ENCODE measurements at places on chromosomes 6 and 20.
A peak's percentile ranks its signal among the peaks of the same experiment; 100 is the strongest.

DNA sequence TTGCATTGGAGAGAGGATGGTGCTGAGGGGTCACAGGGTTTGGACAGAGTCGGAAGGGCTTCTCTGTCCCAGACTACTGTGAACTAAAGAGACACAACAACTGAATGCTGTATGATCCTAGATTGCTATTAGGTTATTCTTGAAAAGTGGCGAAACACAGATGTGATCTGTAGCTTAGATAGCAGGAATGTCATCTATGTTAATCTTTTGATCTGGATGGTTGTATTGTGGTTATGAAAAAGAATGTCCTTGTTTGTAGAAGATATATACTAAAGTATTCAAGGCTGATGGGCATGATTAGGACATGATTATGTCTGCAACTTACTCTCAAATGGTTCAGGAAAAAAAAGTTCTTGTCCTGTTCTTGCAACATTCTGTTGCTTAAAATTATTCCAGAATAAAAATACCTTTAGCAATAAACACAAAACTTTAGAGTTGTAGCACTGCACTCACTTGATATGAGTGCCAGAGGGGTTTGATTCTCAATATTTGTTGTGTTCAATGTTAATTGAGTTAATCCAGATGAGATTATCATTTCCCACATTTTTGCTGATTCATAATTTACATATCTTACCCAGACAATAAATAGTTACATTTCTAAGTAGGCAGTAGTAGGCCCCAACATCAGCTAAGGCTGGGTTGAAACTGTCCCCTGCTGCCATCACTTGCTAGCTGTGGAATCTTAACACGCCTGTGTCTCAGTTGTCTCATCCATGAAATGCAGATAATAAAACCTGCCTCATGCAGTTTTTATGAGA is 645.2 kb downstream of the KIF16B start:
- no peak for DNase-seq

DNA sequence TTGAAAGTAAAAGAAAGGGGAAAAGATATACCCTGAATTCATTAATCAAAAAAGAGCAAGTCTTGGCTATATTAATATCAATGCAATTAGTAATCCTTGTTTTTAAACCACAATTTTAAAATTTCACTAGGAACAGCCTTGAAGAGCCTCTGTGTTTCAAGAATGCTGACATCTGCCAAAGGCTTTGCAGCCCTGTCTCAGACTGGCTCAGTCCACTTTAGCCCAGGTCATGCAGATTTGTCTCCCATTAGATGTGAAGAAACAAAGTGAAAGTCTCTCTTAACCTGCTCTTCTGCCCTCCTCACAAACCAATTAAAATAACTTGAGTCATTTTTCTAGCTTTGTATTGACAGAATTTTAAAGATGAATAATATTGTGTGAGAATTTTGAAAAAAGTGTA is 102.7 kb upstream of the CARMIL1 start:
- DNase-seq: no peak

DNA sequence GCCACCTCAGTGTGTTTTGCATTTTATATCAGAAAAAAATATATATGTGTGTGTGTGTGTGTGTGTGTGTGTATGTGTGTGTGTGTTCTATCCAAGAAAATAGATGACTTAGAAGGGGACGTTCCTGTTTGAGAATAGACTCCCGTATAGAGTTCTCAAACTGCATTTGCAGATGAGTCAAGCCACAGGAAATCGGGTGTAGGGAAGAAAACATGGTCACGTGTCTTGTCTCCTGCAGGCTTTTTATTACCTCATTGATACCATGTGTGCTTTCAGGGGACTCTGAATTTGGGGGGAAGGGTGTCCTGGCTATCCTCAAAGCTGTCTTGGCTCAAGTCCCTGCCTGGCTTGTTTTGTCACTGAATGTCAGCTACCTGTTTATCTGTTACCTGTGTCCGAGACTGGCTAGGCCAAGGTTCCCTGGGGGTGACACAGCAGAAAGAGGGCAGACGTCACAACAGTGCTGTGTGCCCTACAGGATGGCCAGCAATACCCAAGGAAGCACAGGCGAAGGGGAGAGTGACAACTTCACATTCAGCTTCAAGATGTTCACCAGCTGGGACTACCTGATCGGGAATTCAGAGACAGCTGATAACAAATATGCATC is 55.7 kb upstream of the NOP56 start:
- no peak for DNase-seq

GRCh38 chr20:51036827-51037531 is 14.1 kb upstream of the KCNG1 start:
- DNase-seq: no peak

DNA sequence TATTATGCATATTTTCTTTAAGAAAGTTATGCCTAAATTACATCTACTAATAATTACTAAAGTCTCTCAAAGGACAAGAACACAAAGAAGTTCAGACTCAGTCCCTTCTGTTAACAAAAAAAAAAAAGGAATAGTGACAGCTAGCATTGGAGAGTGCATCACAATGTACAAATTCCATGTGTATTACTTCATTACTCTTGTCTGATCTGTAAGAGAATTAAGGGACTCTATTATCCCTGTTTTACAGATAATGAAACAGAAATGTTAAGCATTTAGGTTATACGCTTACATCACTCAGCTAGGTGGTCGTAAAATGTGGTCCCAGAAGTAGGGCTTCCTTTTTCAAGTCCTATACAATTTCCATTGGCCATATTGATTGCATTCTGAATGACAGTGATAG is 17.2 kb upstream of the VNN1 start:
- DNase-seq: no peak

DNA sequence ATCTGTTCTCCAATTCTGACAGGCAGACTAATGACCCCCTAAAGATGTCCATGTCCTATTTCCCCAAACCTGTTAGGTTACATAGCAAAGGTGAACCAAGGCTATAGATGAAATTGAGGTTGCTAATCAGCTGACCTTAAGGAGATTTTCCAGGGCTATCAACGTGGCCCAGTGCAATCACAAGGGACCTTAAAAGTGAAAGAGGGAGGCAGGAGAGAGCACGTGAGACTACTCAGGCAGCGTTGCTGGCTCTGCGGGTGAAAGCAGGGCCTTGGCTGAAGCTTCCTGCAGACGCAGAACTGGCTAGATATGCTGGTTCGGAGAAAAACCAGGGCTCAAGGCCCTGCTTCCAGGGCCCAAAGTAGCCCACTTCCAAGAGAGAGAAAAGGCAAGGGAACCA is 78.7 kb downstream of the NCOA7 start:
- DNase-seq: no peak

GRCh38 chr6:138289739-138290138 is 71.4 kb upstream of the PBOV1 start:
- no peak for DNase-seq

GRCh38 chr20:17854307-17854903 is 114.2 kb downstream of the SNX5 start:
- no peak for DNase-seq

DNA sequence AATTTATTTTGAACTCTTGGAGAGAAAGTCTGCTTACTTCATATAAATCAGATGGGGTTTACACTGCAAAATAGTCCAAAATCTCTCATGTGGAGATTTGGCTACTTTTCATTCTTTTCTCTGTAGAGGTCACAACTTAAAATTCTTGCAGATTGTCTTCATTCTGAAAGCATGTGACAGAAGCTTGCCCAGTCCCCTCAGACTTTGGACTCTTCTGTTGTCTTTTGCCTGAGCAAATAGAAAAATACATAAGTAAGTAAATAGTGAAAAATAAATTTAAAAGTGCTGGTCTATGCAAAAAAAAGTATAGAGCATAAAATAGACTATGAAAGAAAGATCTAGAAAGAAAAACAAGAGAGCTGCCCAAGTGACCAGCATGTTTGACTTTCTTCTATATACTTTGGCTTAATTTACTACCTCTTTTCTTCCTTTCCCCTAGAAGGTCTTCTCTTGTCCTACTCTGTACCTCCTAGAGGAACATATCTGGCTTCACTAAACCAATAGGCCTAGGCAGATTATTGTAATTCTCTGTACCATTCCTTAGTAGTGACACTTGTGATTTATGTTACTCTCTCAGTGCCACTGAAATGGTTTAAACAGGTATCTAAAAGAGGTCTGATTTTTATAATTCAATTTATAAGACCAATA is 260.9 kb downstream of the TENT5A start:
- no peak for DNase-seq

GRCh38 chr6:110951986-110952794 is 6.3 kb upstream of the GTF3C6 start:
- DNase-seq: no peak

GRCh38 chr6:42860481-42860880 is 18.9 kb upstream of the RPL7L1 start:
- DNase-seq: no peak

GRCh38 chr20:2799688-2800520 is 523 bp downstream of the CPXM1 start:
- no peak for DNase-seq

GRCh38 chr6:17167327-17167979 is 65.6 kb downstream of the STMND1 start:
- DNase-seq: no peak

GRCh38 chr6:107991061-107991460 is 33.1 kb upstream of the SEC63 start:
- DNase-seq: no peak

DNA sequence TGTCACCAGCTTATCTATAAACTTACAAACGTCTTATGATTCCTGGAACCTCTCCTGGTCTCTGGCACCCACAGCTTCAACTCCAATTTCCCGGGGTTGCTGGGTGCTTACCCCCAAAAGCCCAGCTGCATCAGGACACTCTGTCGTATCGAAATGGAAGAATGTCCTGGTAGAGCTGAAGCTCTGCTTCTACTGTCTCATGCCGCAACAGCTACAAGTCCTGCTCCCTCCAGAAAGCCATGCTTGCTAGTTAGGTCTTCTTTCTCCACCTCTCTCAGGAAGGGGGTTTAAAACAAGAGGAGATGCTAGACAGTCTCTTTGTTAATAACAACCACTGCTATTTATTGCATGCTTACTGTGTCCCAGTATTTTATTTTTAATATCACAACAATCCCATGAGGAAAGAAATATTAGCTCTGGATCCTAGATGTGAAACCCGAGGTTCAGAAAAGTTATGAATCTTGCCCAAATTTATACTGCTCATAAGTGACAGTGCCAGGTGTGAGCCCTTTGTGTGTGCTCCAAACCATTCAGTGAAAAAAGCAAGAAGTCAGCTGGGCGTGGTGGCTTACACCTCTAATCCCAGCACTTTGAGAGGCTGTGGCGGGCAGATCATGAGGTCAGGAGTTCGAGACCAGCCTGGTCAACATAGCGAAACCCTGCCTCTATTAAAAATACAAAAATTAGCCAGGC is 82.3 kb upstream of the GCM1 start:
- DNase-seq: no peak

DNA sequence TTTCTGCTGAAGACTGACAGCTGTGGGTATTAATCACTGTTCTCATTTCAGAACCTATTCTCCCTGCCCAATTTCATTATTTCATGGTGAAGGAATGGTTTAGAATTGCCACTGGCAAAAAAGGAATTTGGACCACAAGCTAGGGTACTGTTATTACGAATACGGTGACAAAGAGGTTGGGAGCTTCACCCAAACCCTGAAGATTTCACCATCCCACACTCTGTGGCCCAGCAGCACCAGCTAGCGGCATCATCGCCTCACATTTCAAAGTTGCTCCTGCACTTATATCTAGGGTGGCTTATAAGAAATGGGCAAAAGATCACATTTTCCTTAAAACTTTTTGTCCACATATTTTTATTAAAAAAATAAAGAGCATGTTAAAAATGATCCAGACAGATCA is 236.1 kb downstream of the SYNDIG1 start:
- no peak for DNase-seq

GRCh38 chr20:20440481-20440880 is 72.6 kb downstream of the INSM1 start:
- DNase-seq: no peak

DNA sequence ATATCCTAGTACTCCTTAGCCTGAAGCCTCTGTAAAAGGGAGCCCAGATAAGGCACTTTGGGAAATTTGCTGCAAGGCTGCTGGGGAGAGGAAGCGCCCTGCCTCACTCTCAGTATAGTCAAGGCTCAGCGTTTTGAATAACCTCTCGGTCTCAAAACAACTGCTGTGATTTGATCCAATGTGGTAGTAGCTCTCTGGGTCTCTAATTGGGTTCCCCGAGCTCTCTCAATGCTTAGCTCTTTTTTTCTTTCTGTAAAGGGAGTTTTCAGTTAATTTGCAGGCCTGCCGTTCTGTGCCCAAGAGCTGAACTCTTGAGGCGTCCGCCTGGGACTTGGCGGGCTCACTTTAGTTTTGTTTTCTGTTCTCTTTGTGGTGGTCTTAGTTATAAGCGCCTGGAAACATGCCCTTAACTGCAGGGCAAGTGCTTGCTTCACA is 41.2 kb downstream of the ZHX3 start:
- DNase-seq: no peak

DNA sequence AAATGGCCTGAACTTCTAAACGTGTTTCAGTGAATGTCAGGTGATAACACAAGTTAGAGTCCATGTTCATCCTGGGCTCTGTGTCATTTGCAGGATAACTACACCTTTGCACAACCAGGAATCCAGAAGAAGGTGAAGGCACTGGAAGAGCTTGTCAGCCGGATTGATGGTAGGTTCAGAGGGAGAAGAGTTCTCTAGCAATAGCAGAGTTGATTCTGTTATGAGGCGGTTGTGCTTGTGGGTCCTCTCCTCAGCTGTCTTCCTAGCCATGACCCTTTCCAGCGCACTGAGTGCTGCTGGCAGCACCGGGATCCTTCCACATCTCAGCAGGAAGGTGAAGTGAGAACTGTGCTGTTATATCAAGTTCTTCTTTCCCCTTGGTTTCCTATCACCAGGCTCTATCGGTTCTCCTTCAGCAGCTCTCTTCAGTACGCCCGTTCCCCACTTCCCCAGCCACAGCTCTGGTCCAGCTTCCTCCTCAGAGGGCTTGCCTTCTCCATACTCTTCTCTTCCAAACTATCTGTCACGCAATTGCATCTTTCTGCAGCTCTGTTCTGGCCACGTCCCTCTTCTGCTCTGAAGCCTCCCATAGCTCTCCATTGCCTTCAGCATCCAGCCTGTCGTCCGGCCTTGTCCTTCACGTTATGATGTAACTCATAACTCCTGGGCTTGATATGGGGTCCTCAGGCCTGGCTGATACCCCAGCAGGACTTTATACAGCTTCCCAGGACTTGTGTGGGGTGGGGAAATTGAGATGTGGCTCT is 39.9 kb upstream of the RNF8 start:
- no peak for DNase-seq

GRCh38 chr6:34143884-34144580 is 1.9 kb downstream of the GRM4 start:
- peak; percentile 20 for DNase-seq

GRCh38 chr20:24673678-24674570 is 204.5 kb downstream of the SYNDIG1 start:
- no peak for DNase-seq

- no peak for DNase-seq
Measured at GRCh38 chr20:64229507-64230061, 26.0 kb upstream of the PCMTD2 start.
